ENCODE measurements at places on chromosomes 4 and X.

GRCh38 chr4:152010710-152011079 is 249.9 kb upstream of the GATB start:
- no peak for DNase-seq

- DNase-seq: no peak
Measured at GRCh38 chrX:53125506-53125905, 31.6 kb downstream of the KANTR start.

DNA sequence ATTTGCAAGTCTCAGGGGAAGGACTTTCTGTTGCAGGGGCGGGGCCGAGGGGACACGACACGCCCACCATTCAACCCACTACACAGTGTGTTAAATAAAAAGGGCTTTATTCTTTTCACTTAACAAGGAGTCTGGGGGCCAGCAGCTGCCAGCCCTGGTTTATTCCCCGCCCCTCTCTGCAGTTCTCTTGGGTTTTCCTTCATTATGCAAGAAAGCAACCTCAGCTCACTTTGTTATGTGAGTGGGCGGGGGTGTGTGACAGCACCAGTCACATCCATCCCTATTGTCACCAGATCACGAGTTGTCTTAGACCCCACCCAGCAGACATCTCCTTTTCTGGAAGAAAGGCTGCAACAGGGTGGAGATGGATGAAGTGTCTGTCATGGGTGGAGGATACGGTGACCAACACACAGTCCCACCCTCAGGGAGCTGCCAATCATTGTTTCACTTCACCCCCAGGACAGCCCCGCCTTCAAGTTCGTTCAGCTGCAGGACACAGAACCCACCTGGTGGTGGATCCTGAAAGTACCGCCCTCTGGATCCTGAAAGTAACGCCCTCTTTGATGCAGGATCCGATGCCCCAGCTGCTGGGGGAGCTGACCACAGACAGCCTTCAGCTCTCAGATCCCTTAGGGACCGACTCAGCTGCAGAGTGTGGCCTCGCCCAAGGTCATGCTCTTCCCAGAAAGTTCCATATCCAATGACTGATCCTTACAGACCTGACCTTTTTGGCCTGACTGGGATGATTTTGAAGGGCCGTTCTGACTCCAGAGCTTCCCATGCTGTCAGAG is 79.6 kb downstream of the SMIM20 start:
- DNase-seq: no peak

GRCh38 chr4:106762666-106763443 is 273.3 kb downstream of the DKK2 start:
- no peak for DNase-seq

- no peak for DNase-seq
Measured at GRCh38 chr4:21819086-21819485, 129.5 kb downstream of the KCNIP4 start.

DNA sequence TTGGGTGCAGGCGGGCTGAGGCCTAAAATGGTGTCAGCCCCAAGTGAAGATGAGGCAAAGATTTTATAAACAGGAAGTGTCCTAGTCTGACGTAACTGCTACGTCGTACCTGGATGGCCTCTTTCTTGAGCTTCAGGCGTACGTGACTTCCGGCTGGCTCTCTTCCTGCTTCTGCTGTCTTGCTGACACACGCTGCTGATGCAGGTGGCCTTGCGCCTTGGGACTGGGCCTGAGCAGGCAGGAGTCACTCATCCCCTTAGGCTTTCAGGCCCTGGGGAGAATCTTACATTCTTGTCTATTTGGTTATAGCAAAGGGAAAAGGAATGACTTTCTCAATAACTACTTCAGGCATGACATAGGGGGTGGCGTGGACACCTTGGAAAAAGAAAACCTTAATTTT is 20.1 kb upstream of the ABRAXAS1 start:
- DNase-seq: no peak

DNA sequence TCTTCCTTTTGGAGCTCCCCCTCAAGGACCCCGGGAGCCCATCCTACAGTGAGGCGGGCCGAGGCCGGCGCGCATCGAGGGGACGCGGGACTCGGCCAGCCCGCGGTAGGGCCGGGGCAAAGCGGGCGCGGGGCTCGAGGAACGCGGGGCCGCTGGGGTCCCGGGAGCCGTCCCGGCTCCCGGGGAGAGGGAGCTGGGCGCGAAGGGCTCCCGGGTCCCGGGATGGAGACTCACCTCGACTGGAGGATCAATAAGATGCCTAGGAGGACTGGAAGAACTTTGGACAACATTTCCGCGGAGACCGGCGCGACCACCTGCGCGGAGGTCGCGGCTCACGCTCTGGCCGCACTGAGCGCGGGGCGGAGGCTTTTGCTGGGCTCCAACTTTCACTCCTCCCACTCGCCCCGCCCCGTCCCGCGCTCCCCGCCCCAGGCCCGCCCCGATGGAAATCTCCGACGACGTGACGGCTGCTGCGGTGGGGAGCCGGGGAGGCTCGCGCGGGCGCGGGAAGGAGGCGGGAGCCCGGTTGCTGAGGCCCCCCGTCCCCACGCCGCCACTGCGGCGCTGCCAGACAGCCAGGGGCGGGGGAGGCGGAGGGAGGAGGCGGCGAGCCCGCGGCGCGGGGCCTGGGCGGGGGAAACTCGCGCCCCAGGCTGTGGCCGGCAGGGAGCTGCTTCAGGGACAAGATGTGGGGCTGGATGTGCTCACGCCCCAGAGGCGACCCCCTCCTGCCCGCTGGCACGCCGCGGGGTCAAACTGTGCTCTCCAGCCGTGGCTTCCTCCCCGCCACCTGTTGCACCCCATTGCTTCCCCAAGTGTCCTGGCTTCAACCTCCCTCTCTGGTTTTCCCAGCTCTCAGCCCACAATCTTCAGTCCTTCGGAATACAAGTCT is at the start of gene GABRE:
TSS of gene GABRE (minus strand) at position 341 of the 892 bp plus-strand sequence. CDS start at position 290, 51 bp downstream.
- no peak for DNase-seq

DNA sequence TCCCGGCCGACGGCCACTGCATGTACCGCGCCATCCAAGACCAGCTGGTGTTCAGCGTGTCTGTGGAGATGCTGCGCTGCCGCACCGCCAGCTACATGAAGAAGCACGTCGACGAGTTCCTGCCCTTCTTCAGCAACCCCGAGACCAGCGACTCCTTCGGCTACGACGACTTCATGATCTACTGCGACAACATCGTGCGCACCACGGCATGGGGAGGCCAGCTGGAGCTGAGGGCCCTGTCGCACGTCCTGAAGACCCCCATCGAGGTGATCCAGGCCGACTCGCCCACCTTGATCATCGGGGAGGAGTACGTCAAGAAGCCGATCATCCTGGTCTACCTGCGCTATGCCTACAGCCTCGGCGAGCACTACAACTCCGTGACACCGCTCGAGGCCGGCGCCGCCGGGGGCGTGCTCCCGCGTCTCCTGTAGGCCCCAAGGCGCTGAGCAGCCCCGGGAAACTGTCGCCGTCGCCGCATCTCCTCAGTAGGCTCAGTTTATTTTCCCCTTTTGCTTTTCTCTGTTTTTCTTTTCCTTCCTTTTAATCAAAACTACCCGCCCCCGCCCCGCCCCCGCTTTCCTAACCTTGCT is 799 bp downstream of the OTUD6A start:
- DNase-seq: no peak

GRCh38 chr4:118772767-118773428 is 63.0 kb downstream of the SEC24D start:
- no peak for DNase-seq

DNA sequence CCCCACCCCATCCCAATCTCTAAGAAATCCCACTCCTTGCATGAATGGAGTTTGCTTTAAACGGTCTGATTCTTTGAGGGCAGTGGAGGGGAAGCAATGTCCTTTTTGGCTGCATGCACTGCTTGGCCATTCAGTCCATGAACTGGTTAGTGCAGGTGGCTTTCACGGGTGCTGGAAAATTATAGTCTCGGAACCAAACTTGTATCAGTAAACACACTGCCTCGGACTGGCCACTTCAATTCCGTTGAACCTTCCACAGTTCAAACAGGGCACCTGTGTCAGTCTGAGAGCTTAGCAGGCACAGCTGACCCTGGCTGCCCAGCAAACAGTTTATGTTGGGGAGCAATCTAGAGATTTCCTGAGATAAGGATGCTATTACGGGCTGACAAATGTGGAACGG is 255.6 kb downstream of the DHX15 start:
- DNase-seq: no peak

GRCh38 chr4:31923634-31924033 is 1203.5 kb downstream of the PCDH7 start:
- DNase-seq: no peak

DNA sequence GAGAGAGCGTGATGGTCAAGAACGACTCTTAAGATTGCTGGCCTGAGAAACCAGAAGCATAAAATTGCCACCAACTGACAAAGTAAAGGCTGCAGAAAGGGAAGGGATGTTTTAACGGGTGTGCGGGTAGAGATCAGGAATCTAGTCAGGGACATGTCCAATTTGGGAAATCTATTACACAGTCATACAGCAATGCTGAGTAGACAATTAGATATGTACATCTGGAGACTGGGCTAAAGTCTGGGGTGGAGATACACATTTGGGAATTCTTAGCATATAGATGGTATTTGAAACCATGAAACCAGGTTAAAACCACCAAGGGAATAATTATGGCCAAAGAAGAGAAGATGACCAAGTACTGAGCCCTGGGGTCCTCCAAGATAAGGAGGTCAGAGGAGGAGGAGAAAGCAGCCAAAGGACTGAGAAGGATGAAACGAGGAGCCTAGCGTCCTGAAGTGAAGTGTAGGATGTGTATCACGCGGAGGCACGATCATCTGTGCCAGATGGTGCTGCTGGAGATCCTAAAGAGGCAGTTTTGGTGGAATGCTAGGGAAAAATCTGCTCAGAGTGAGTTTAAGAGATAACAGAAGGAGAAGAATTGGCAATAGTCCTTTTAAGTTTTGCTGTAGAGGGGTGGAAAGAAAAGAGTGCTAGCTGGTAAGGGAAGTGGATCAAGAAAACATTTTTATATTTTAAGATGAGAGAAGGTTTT is 36.5 kb downstream of the SEC24D start:
- no peak for DNase-seq

- no peak for DNase-seq
Measured at GRCh38 chr4:56786955-56787354, 34.5 kb downstream of the SPINK2 start.

DNA sequence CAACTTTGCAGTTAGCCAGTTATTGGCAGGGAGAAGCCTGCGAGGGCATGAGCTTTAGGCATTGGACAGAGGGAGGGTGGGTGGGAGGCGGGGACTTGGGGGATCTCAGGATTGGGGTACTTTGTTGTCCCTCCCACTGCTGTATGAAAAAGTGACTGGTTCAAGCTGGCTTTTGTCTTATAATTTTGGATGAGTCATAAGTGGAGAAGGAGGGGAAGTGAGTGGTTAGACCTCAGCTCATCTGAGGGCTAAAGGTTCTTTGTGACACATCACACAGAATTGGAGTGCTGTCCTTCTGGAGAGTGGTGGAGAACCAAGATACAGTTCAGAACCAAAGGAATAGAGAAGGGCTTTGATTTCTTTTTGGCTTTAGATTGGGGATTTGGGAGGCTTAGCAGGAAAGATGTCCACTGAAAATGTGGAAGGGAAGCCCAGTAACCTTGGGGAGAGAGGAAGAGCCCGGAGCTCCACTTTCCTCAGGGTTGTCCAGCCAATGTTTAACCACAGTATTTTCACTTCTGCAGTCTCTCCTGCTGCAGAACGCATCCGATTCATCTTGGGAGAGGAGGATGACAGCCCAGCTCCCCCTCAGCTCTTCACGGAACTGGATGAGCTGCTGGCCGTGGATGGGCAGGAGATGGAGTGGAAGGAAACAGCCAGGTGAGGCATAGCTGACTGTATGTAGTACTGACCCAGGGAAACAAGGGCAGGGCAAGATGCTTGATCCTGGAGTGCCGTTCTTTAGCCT is at the start of gene SLC4A4:
TSS of gene SLC4A4 (plus strand) at position 175 of the 748 bp plus-strand sequence.
- no peak for DNase-seq

- no peak for DNase-seq
Measured at GRCh38 chrX:109619771-109620170, 5.2 kb downstream of the KCNE5 start.

DNA sequence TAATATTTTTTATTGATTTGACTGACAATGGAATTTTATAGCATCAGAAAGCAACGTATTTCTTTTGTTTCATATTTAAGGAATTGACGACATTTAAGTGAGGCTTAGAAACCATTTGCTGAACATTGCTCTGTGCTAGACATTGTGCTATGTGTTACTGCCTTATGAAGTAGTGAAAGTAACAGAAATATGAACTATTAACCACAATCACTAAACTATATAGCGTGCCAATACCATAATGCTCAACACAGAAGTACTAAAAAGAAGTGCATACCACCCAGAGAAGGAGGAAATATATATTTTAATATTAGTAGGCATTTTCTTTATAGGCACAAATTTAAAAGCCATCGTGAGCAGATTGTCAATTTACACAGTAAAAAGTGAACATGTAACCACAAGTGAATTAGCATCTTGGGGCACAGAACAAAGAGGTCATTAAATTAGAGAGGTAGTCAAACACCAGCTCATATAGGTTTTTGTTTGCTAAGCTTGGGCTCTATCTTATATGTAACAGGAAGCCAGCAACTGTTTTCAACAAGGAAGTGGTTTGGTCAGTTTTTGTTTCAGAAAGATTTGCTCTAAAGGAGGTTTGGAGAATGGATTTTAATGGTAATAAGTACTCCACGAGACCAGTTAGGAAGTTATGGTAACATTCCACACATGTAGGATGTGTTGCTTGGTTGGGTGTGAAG is 270.7 kb downstream of the GRXCR1 start:
- no peak for DNase-seq

DNA sequence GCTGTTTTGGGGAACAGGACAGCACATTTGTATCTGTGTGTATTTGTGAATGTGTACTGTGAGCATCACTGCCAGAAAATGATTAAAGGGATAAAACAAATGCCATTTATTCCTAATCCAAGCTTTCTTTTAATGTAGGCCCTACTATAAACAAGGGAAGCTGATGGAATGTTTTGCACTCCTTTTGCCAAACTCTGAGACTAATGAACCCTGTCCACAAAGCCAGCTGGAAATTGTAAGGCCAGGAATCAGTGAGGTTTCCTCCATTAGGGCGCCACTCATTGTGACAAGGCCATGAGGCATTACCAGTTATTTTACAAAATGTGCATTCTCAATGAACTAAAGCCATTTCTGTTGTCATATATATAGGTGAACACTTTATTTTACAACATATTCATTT is 163.0 kb upstream of the NAP1L5 start:
- DNase-seq: no peak

GRCh38 chr4:7240306-7240705 is 48.0 kb downstream of the SORCS2 start:
- DNase-seq: no peak

DNA sequence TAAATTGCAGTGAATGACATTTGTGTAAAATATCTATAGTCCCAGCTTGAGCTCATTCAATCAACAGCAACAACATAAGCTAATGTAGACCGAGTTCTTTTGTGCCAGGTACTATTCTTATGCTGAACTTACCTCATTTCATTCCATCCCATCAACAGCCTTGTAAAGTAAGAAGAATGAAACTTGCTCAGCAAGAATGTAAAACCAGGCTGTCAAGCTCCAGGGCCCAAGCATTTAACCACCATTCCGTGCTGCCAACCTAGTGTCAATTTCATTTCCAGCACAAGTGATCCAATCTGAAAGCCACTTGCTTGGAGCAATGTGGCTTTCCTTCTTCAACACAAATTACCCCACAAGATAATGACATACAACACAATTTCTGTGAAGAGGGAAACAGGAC is 36.6 kb downstream of the RASSF6 start:
- no peak for DNase-seq

- DNase-seq: no peak
Measured at GRCh38 chrX:33252306-33252825, 41.0 kb upstream of the DMD start.

GRCh38 chr4:70183168-70183939 is 12.2 kb upstream of the ODAM start:
- DNase-seq: no peak
